ENCODE measurements at places on chromosomes 12 and 14.

DNA sequence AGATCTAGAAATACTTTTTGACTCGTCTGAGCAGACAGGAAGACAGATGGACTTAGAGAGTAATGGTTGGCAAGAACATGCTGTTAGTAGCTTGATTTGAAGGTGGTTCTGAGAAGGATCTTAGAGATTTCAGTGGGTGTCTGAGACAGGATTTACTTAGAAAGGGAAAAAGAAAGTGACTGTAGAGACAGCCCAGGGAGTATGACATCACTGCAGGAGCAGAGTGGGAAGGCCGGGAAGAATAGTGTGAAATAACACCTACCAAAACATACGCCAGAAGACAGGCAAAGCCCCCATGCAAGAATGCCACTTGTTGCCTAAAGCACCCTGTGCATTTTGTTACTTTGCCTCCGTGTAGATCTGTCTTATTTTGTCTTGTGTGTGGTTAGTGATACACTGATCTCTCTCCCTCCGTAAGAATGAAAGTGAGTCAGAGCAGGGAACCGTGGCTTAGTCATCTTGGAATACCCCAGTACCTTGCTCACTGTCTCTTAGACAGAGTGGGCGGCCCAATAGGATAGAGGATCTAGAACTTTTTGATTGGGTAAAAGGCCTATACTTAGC is 161.3 kb upstream of the IFNG-AS1 start:
- DNase-seq = peak; percentile 2

DNA sequence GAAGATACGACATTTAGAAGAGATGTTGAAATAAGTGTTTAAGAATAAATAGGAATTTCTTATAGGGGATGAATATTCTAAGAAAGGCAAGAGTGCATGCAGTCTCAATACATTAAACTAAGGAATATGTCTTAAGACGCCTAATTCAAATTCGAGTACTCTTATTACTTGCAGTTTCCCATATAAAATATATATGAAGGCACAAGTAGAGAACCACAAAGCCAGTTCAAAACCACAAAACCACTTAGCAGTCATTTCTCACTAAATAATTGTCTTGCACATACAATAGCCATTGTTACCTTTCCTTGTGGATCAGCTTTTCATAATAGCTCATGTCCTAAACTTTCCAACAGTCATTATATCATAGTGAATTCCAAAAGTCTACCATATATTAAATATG is 91.0 kb upstream of the MON2 start:
- no peak for DNase-seq

DNA sequence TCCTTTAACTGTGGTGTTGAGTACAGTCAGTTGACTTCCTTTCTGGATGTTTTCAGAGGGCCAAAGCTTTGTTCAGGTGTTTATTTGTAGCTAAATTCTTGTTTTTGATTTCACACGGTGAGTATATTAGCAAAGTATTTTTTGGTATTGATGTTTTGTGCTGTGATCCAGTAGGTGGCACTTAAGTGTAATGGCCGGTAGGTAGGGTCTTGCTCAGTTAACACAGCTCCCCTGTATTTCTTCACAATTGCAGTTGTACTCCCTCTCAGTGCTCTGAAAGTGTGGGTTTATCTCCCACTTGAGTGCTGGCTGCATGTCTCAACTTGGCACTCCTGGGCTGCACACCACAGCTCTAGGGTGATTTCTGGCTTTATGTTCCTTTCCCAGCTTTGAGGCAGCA is 339.5 kb downstream of the AEBP2 start:
- DNase-seq = no peak

GRCh38 chr14:89639687-89640086 is 222.7 kb upstream of the FOXN3 start:
- DNase-seq = no peak

GRCh38 chr12:69130064-69130463 is 109.3 kb upstream of the CPSF6 start:
- DNase-seq = no peak

DNA sequence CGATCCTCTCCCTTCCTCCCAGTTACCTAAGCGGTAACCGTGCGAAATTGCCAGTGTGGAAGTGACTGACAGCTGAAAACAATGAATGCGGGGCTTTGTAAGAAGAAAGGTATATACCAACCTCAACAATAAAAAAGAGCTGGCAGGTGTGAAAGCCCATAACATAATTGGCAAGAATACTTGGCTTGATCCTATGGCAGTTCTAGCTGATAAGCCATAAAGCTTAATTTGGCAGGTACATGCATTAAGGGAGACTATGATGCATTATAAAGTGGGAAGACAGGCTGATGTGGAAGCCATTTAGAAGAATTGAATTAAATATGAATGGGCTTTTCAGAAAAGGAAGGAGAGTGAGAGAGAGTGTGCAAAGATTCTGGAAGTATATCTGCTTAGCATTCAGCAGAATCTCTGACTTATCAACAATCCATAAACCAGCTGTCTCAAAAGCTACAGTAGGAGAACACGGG is 71.3 kb downstream of the CRACR2A start:
- no peak for DNase-seq

- DNase-seq = no peak
These were observed 234.8 kb upstream of the ATP2B1 start for GRCh38 chr12:89943463-89943862.

- no peak for DNase-seq
These were observed 200.1 kb downstream of the DAD1 start for GRCh38 chr14:22388669-22389595.

GRCh38 chr12:120010661-120011230 is 21.7 kb downstream of the BICDL1 start:
- no peak for DNase-seq

- DNase-seq = no peak
These were observed 36.8 kb downstream of the NIN start for GRCh38 chr14:50794068-50794645.

GRCh38 chr14:104425763-104426646 is 153.6 kb upstream of the C14orf180 start:
- DNase-seq = no peak

- DNase-seq = no peak
These were observed 1.7 kb downstream of the PRICKLE1 start for GRCh38 chr12:42587601-42588523.

- no peak for DNase-seq
These were observed 36.4 kb upstream of the GXYLT1 start for GRCh38 chr12:42180990-42181596.

- DNase-seq = peak; percentile 78
These were observed 74.8 kb upstream of the CHST11 start for GRCh38 chr12:104381731-104382480.

DNA sequence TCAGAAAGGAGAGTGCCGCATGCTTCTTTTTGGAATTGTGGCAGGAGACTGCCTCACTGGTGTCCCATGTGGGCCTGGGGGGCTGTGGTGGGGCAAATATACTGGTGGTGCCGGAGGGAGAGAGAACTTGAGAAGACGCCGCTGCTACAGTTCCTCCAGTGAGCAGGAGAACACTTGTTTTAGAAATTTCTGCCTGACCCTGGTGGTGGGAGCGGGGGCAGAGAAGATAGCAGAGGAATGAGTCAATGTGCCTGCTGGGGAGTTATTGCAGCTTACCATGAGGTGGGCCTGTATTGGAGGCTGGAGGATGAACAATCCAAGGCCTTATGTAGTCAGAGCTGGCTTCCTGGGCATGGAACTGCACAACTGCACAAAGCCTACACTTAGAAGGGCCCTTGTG is 211.8 kb downstream of the SNAPC1 start:
- no peak for DNase-seq

DNA sequence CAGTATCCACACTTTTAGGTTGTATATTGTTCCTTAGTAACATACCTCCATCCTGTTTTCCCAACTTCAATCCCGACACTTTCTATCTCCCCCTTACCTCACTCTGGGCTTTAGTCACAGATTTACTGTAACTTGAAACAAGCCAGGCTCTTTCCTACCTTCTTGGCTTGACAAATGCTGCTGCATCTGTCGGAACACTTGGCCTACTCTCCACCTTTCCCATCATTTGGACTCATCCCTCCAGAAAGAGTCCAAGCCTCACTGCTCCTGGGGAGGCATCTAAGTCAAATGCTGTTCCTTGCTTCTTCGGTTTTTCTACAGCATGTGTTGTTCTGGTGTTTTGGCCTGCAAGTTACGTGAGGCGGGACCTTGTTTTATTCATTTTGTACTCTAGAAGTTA is 142.4 kb downstream of the DACT1 start:
- no peak for DNase-seq

DNA sequence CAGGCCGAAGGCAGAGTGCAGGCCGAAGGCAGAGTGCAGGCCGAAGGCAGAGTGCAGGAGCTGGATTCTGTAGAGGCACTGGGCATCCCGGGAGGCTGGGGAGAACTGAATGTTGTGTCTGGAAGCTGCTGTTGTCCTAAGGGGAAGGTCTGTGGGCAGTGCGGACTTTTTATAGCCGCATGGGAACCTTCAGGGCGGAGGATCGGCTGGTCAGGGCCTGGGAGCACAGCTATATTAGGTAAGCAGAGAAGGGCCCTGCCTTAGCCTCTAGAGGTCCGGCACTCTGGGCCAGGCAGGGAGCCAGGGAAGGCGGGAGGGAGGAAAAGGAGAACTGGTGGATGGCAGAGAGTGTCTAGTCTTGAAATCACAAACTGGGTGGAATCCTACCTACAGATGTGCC is 14.2 kb downstream of the CABP1 start:
- no peak for DNase-seq

- no peak for DNase-seq
These were observed 172.3 kb downstream of the NDUFA12 start for GRCh38 chr12:94831081-94831751.

GRCh38 chr14:102985665-102986064 is 63.2 kb downstream of the AMN start:
- DNase-seq = no peak

DNA sequence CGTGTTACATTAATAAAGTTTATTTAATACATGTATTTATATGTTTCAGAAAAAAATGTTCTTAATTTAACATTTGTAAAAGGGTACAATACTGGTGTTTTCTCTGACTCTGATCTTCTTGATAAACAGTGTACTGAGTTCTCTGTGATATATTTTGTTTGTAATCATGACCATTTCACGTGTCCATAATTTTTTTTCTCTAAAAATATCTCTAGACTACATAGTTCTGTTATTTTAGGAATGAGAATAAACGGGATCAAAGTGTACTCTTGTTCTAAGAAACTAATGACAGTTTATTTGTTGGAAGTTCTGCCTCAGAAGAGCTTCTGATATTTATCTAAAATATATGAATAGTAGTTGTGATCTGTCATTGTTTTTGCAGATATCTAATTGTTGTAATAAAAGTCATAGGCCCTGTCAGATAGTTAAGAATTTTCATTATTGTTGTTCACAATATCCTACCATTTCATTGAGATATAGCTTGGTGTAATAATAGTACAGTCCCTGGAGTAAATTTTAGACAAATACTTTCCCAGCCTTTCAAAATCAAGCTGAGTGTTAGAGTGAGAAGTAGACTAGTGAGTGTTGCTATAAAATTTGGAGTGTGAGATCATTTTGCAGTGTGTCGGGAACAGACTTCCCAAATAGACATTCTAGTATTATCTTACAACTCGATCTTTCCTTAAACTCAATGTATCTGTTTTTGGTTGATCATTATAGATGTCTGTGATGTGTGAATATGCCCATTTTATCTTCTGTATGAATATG is 86.2 kb downstream of the ERC1 start:
- DNase-seq = no peak

DNA sequence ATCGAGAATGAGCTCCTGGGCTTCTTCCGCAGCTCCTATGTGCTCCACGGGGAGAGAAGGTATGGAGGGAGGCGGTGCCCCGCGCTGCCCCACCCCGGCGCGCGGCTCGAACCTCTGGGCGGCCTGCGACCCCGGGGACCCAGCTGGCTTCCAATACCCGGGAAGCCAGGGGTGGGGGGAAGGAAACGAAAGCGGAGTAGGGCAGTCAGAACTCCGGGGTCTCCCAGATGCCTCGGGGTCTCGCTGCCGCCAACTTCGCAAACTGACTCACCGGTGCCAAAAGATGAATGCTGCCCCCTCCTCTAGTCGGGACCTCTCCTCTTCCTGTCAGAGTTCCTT is 1.3 kb downstream of the TRHDE start:
- DNase-seq = no peak

DNA sequence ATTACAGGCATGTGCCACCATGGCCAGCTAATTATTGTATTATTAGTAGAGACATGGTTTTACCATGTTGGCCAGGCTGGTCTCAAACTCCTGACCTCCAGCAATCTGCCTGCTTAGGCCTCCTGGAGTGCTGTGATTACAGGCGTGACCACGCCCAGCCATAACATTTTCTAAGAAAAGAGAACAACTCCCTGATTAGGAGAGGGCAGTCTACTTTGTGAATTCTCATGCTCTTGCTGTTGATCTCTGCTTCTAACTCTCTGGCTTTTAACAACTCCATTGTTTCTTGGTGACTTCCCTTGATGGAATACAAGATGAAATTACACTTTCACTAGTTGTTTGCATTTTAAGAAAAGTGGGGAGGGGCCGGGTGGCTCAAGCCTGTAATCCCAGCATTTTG is 33.6 kb downstream of the SSH1 start:
- DNase-seq = no peak

GRCh38 chr12:10130042-10130441 is at the start of gene CLEC7A:
Gene CLEC7A (minus strand): TSS chr12:10130199. CDS start chr12:10130082, 117 bp downstream.
- DNase-seq = no peak

- no peak for DNase-seq
These were observed 28.4 kb downstream of the DIP2B start for GRCh38 chr12:50533203-50533584.

DNA sequence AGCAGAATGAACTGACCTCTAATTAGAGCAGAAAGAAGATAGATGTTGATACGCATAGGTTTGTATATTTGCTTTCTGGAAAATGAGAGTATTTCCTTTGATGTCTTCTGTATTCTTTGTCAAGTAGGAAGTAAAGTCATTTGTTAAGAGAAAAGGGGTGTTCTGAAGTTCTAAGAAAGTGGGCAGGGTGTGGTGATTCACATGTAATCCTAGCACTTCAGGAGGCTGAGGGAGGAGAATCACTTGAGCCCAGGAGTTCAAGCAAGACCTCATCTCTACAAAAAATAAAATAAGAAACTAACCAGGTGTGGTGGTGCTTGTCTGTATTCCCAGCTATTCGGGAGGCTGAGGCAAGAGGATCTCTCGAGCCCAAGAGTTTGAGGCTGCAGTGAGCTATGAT is 2.8 kb downstream of the RHNO1 start:
- DNase-seq = no peak

GRCh38 chr14:50906326-50907065 is 34.6 kb downstream of the ABHD12B start:
- DNase-seq = no peak

- no peak for DNase-seq
These were observed 17.0 kb downstream of the VCPKMT start for GRCh38 chr14:50099335-50099734.

- DNase-seq = no peak
These were observed 465.3 kb upstream of the TBX3 start for GRCh38 chr12:115149279-115149678.

DNA sequence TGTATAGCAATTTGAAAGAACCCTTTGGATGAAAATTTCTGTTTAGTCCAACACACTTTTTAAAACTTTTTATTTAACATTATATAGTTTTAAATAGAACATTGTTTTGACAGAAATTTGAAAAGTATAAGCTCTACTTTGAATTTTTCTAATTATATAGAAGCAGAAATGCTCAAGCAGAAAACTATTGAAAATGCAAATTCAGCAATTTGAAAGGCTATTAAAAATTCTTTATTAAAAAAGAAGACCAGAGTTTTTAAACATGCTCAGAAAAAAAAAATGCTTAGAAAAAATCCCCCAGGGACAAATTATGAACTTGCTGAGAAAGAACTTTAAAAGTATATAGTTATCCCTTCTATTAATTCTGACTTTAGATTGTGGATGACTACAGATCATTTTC is 21.1 kb upstream of the FSCB start:
- DNase-seq = no peak

- DNase-seq = no peak
These were observed 61.8 kb upstream of the DIO3 start for GRCh38 chr14:101499513-101499912.

GRCh38 chr12:20822415-20822814 is 11.9 kb downstream of the SLCO1B3 start:
- DNase-seq = no peak
